ENCODE measurements at places on chromosomes 2 and 18.
A peak's percentile ranks its signal among the peaks of the same experiment; 100 is the strongest.

- no peak for DNase-seq
Measured at GRCh38 chr2:100907832-100908231, 87.9 kb downstream of the NPAS2 start.

- DNase-seq: no peak
Measured at GRCh38 chr2:56444339-56444738, 260.5 kb downstream of the CCDC85A start.

DNA sequence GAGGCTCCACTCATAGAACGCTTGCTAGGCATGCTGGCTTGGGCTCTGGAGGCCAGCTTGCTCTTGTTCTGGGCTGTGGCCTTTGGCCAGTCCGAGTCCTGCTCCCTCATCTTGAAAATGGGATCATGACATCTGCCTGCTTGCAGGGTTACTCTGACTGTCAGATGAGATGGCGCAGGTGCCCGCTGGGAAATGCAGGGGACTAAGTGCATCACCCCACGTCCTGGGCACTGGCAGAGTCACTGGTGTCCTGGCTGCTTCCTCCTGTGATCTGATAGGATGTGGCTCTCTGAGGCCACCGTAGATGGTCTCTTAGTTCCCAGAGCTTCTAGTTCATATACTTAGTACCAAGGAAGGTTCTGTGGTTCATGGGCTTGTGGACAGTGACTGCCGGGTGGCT, 18.5 kb downstream of the LDLRAD4 start:
- no peak for DNase-seq

DNA sequence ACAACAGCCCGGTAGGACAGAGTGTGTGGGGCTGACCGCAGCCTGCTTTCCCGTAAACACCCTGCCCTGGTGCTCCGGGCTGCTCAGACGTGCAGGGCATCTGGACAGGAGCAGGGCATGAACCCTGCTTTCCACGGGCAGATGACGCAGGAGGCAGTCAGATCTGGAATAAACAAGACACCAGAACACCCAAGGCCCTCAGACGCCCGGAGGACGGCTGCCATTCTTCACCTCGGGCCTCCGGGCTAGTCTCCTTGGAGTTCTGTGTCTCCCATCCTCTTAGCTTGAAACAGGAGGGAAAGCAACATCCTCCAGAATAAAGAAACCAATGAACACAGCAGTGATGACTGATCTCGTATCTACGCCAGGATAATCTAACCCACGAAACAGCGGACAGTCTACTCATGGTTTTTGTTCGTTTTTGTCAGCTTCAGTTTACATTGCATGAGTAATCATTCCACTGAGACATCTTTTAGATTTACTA, 7.3 kb downstream of the PXDN start:
- DNase-seq: no peak

GRCh38 chr2:203201426-203201825, 37.4 kb upstream of the CYP20A1 start:
- no peak for DNase-seq

DNA sequence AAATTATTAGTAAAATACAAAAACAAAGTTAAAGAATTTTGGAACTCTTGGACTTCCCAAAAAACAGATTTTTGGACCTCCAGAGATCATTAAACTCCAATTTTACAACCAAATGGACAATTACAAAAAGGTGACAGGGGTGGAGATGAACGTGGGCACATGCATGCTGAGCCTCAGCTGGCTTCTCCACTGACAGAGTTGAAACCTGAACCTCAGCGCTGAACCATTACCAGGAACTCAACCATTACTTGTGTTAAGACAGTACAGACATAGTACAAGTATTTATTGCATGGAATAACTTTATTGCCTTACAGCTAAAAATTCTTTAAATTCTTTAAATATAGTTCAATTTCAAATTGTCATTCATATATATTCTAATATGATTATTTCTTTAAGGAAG, 33.0 kb upstream of the KIDINS220 start:
- DNase-seq: no peak

GRCh38 chr18:51051105-51051712, 21.2 kb downstream of the SMAD4 start:
- peak; percentile 65 for DNase-seq

DNA sequence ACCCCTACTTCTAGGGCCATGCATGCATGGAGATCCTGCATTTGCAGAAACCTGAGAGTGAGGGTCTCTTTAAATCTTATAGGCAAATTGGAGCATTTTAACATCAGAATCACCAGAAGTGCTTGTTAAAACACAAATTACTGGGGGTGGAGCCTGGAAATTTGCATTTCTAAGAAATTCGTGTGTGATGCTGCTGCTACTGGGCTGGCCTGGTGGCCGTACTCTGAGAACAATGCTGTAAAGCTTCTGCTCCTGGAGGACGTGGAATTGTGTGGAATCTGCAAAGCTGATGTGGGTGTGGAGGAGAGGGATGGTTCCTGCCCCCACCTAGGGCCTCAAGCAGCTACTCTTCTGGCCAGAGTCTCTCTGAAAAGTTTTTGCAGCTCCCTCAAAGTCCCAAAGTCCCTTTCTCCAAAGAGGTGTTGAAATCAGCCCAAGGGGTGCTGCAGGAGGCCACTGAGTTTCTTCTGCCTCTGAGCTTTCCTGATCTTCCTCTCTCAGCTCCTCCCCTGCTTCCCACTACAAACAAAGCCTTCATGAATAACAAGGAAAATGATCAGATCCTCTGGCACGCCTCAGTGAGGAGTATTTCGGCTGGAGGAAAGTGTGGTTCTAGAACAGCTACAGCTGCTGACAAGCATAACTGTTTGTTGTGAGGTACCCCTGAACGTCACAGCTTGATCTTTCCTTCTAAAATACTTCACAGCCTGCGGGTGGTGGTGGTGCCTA, 508.3 kb downstream of the CNTNAP5 start:
- DNase-seq: no peak
